ENCODE measurements at places on chromosomes 4 and X.

DNA sequence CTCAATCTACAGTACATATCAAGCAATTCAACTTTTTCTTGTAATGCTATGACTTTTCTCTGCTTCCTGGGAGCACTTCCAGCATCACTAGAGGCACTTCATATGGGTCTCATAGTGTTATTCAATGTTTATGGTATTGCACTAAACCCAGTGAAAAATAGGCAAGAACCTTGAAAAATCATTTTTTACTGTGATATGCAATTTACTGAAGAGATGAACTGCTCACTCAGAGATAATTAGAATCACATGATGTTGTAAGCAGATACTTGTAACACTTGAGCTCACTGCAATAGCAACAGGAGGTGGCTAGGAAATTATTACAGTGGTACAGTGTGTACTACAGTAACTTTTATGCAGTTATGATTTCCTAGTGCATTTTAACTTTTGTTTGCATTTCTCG lies 93.3 kb downstream of the RASGEF1B start:
- DNase-seq: no peak

- no peak for DNase-seq
Observed at GRCh38 chrX:22800806-22801205, 199.0 kb upstream of the DDX53 start.

DNA sequence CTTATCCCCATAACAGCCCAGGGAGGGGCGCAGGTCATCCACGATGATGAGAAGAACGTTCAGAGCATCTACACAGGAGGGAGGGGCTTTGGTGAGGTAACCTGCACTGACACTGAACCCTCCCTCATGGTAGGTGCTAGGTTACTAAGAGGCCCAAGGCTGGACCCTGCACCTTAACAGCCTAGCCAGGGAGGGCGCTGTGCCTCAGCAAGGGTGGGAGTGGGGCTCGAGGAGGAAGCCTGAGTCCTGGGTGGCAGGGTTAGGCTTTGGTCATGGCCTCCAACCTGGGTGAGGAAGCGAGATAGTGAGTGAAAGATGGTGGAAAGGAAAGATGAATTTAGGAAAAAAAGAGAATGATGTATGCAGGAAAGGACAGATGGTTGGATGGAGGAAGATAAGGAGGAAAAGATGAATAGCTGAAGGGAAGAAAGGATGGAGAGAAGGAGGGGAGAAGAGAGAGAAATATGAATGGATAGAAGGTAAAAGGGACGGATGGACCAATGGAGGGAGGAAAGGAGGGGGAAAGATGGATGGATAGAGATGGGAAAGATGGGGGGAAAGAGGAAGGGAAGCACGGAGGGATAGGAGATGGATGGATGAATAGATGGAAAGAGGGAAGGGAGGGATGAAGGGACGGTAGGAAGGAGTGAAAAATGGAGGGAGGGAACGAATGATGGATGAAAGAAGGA lies 736 bp downstream of the IDS start:
- DNase-seq: peak; percentile 47

- no peak for DNase-seq
Observed at GRCh38 chr4:186827534-186827897, 103.9 kb upstream of the FAT1 start.

DNA sequence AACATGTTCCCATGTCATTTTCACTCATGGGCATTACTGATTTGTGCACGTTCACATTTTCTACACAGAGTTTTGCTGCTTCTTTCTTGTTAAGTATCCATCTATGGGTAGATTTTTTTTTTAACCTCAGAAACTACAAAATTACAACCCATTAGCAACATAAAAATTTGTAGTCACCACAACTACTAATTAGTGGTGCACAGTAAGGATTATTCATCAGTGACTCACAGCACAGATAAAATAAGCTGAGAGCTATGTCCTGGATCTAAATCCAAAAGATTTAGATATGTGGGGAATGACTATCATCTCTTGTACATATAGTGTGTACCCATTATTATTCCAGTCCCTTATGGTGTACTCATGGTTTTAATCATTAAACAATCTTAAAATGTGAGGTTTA lies 19.7 kb upstream of the AMELX start:
- DNase-seq: no peak

DNA sequence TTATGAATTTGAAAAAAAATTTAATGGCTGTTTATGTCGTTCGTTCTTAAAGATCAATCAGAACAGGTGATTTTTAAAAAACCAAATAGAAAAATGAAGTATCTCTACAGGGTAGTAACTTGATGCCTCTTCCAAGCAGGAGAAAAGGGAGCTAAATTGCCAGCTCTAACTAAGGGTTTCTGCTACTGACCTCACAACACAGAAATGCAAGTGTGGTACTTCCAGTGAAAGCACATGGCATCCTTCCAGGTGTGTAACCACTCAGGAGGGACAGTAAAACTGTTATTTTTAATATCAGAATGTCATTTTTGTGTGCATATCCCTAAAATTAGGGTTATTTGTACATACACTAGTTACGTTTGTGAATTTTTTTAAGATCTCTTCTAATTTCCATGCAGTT lies 116.8 kb upstream of the ZCCHC13 start:
- no peak for DNase-seq

- DNase-seq: no peak
Observed at GRCh38 chr4:66728280-66728679, 817.0 kb downstream of the CENPC start.

DNA sequence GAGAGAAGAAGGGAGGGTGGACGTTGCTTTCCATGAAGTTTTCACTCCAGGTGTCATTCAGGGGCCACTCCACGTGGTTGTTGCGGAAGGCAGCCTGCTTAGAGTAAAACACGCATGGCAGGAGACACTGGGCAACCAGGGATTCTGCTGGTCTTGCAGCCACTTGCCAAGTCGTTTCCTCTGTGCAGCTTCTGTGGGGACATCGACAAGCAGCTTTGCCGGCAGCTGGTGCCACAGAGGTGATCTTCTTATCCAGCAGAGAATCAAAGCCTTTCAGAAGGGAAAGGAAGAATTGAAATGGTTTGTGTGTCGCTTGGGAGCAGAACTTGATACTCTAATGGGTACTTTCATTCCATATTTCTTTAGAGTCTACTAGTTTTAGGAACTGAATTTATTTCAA lies 867.1 kb upstream of the TENM3 start:
- DNase-seq: no peak

- no peak for DNase-seq
Observed at GRCh38 chr4:185936650-185937376, 124.8 kb upstream of the SORBS2 start.

DNA sequence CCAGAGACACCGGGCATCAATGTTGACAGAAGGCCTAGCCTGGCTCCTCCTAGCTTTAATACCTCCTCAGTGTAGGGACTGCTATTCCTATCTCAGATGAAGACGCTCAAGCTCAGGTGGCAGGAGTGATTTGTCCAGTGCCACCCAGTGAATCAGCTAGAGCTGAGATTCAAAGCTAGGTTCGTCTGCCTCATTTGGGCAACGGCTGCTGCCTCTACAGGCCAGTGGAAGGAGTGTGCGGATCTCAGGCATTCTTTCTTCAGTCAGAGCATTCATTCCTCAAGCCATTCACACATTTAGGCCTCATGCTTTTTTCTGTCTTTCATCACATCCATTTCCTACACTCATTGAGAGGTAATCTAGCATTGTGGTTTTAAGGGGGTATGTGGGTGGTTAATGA lies 7.3 kb downstream of the TSR2 start:
- DNase-seq: no peak

DNA sequence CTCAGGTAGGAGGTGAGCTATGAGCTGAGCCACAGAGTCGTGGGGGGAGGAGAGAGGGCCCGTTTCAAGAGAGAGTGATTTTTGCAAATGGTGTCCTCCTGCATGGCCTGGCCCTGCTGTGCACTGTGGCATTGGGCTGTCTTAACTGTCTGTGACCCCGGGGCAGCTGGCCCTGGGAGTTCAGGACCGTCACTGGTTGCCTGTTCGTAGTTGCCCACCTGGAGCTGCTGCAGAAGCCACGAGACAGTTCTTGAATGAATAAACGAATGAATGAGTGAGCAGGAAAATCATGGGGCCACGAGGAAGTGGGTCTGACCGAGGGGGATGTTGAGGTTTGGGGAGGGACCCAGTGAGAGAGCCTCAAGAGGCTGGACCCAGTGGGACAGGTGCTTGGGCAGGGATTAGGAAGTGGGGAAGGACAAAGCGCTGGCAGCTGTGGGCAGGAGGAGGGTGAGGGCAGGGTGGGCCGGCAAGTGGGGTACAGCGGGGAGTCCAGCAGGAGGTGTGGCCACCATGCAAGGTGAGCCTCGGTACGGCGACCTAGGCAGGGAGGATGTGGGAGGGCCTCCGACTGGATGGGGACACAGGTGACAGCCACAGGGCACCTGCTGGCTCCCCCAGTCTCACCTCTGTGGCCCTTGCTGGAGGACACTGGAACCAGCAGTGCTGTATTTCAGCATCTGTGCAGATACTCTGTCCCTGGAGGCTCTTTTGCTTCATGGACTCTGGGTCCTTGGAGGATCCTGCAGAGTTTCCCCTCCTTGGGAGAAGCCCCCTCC lies 10.2 kb downstream of the RGS12 start:
- no peak for DNase-seq

DNA sequence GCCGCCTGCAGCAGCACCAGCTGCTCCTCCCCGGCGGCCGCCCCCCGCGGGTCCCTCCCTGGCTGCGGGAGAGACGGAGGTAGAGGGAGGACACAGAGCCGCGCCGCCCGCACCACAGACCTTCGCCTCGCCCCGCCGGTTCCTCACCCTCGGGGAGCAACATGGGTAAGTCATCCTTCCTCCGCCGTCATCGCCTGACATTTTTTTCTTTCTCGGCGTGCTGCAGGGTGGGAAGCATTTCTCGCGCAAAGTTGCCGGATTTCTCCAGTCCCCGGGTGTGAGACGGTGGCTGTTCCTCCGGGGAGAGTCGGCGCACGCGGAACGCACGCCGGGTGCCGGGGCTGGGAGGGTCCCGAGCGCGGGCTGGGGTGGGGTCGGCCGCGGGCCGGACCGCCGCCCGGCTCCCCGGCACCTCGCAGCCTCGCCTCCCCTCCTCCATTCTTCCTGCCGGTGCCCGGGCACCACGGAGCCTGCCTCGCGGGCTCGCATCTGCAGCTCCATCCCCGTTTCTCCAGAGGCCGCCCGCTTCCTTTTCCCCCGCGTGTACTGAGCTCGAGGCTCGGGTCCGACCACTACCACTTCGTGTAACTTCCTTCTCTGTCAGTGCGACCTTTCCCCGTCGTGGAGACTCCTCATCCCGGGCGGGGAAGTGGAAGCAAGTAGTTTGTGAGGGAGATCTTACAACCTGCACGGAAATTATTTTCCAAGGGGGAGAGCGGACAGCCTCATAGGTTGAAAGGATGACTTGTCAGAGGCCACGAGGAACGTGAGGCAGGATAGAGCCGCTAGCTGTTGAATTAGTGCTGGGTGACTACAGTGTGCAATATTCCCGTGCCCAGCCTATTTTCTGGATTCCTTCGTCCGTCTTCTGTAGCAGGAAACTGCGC lies 464 bp downstream of the RAP1GDS1 start:
- no peak for DNase-seq

- no peak for DNase-seq
Observed at GRCh38 chr4:96312046-96312685, 472.3 kb downstream of the PDHA2 start.

DNA sequence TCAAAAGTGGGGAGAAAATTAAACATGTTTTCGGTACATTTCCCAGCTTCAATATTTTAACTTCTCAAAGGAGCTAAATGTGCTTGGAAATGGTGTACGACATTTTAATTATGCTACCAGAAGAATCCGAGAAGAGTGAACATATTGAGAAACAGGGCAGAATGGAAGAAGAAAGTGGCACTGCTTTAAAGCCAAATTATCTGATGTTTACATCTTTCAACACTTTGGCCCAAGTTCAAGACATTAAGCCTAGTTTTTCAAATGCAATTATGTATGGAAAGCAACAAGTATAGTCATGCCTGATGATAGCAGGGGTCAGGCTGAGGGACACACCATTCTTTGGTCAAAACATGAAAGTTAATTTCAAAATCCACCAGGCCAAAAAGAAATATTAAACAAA lies 577.9 kb upstream of the ZFP42 start:
- no peak for DNase-seq

DNA sequence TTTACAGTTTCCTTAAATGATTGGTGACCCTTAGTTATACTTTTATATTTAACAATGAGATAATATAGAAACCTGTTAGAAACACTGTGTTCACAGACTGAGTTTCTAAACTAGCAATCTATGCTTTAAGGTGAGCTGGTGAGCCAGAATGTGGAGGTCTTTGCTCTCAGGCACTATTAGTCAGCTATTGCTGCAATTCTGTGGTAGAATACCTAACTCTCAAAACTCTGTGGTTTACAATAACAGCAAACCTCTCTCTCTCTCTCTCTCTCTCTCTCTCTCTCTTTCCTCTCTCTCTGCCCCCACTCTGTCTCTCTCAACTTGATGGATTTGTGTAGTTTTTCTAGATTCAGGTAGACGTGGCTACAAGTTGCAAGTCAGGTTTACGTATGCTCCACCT lies 17.6 kb upstream of the LCORL start:
- no peak for DNase-seq

DNA sequence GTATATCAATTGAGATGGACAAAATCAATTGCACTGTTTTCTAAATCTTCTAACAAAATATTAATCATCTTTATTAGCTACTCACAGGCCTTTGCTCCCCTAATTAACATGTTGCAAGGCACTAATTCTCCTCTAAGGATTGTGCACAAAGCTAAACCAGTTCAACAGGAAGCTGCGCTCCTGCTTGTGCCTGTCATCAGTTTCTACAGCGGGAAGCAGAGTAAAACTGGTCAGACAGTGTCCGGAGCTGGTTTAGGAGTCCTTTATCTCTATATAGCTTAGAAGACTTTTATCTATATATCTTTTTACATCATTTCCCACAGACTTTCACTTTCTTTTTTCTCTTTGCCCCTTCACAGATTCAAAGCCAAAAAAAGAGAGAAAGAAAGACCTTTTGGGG lies 79.1 kb downstream of the ELOVL6 start:
- no peak for DNase-seq

DNA sequence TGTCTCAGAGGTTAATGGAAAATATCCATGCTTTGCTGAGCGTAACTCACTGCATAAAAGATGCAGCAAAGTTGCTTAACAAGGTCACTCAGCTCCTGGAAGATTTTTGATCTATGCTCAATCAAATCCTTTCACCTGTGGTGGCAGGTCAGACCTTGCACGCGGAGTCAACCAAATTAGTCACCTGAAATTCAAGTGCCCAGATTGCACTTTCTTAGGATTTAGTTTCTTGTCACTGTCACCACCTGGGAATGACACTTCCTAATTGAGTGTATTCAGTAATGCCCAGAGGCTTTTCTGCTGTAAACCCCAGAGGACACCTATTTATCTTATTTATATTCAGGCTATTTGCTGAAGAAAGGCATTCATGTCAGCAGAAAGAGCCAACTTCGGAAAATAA lies 215.8 kb upstream of the SMIM31 start:
- no peak for DNase-seq
